ENCODE measurements at places on chromosomes 7 and 10.
A peak's percentile ranks its signal among the peaks of the same experiment; 100 is the strongest.

GRCh38 chr10:13631594-13631993 lies 44.8 kb downstream of the PRPF18 start:
- DNase-seq = no peak

DNA sequence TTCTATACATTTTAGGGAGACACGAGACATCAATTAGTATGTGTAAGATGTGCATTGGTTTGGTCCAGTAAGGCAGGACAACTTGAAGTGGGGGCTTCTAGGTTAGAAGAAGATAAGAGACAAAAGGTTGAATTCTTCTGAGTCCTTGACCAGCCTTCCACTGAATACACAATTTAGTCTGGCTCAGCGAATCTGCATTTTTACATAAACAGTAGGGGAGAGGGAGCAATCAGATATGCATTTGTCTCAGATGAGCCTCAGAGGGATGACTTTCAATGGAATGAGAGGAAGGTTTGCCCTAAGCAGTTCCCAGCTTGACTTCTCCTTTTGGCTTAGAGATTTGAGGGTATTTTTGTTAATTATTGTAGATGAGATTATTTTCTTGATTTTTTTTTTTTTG lies 20.0 kb upstream of the C10orf90 start:
- DNase-seq = no peak

DNA sequence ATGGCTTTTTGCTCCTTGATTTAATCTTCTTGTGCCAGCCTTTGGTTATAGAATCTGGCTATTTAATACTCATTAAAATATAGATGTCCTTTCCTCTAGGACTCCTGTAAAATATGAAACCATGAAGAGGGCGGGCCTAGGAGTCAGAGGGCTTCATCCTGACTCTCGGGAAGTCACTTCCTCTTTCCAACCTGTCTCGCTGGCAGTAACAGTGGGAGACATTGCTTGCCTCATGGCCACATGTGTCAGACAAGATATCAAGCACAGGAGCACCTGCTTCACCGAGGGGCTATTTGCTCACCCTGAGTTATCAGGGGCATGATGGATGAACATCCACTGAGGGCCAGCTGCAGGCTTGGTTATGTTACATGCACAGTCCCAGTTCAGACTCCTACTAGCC lies 31.0 kb downstream of the SLIT1 start:
- no peak for DNase-seq

DNA sequence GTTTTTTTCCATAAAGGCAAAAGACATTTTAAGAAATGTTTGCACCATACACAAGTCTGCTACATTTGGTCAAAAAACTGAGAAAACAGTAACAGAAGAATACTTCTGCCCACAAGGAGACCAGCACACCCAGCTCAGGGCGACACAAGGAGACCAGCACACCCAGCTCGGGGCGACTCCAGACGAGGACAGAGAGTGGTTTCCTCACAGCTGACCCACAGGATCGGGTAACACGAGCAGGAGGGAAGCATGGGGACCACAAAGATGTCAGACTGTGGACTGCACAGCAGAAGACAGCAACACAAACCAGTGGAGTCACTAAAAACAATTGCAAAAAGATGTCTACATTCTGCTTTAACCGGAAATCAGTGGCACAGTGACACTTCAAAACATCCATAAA lies 237.6 kb downstream of the DIP2C start:
- DNase-seq = no peak

DNA sequence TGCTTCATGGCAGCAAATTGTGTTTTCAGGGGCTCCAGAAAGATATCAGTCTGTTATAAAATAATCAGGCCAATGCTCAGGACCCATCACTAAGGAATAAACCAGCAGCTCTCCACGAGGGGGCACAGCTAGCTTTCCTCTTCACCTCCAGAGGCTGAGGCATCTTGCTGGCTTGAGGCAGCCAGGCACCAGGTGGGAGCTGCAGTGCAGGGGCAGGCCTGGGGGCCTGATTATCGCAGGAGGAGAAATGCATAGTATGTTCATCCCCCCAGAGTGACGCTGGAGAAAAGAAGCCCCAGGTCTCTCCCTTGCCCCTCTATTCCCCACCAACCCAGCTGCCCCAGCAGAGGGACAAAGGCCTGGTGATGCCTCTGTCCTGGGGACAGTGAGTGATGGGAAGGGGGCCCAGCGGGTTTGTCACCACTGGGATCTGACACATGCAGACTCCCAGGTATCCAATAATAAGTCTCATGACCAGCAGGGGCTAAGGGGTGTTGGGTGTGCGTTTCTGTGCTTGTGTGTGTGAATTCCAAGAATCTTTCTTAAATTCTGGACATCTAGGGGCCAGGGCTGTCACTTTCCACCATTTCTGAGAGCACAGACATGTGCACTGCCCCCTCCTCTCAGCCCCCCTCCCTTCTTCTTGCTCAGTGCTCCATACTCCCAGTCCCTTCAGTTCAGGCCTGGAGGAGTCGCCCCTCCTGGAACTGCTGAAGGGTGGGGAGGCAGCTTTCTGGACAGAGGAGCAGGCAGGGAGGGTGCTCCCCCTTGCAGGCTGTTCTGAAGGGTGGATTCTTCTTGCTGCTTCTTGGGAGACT lies 128.1 kb upstream of the FAM20C start:
- DNase-seq = peak; percentile 70

- no peak for DNase-seq
These were observed 31.7 kb upstream of the SEMA3C start for GRCh38 chr7:80950550-80950967.

- no peak for DNase-seq
These were observed 55.3 kb downstream of the KIF5B start for GRCh38 chr10:32000937-32001336.

- no peak for DNase-seq
These were observed 80.8 kb downstream of the DNAJB9 start for GRCh38 chr7:108650467-108650866.

DNA sequence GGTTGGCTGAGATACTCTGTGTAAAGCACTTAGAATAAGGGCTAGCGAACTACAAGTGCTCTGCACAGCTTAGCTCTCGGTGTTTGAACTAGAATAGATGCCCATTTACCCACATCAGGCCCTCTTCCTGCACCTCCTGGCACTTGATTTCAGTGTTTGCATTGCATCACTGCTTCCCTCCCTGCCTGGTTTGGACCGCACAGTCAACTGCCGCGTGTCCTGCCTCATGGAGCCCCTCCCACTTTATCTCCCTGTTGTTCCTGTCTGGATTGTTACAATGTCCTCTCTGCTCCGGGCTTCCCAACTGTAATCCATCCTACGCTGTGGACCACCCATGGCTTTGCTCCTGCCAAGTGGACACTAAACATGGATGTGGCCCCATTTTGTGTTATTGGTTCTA lies 2.3 kb downstream of the FAM107B start:
- no peak for DNase-seq

DNA sequence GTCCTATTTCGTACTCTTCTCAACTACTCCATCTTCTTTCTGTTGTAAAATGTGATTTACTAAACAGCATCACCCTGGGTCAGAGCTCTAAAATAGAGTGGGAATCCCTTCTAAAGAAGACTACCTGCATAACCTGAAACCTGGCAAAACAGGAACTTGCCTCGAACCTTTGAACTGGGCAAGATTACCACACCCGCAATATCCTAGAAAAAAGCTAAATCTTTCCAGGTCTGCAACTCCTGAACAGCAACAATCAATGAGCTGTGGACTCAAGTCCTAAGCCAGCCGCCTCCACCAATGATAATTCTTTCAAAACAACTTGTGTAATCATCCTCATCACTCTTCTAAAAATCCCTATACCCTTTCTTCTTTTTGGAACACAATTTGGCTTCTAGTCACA lies 824.2 kb upstream of the COBL start:
- DNase-seq = no peak

DNA sequence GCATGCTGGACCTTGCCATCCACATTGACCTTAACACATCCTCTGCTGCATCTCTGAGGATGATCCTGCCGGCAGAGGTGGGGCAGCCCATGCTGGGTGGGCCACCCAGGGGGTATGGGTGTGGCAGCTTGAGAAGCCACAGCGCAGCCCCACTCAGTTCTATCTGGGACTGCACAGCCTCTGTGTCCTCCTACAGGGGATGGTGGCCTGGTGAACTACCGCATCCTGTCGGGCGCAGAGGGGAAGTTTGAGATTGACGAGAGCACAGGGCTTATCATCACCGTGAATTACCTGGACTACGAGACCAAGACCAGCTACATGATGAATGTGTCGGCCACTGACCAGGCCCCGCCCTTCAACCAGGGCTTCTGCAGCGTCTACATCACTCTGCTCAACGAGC lies 12.2 kb upstream of the C10orf105 start:
- no peak for DNase-seq

- no peak for DNase-seq
These were observed 599.0 kb downstream of the SORCS1 start for GRCh38 chr10:106565546-106565945.

DNA sequence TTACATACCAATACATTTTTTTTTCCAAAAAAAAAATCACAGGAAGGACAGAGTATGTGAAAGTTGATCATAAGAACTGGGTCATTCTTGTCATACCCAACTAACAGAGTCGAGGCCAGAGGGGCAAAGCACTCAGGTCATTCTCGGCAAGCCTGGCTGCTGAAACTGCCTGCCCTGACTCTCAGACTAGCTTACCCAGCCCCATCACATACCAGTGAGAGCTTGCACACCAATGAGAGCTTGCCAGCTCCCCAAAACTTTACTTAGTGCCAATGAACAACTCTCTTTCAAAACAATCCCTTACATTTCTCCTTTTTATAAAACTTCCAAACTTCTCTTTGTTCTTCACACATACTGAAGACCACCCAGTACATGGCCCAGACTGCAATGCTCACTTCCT lies 48.9 kb downstream of the VOPP1 start:
- DNase-seq = no peak

- DNase-seq = no peak
These were observed 1.7 kb downstream of the OPALIN start for GRCh38 chr10:96357038-96357620.

DNA sequence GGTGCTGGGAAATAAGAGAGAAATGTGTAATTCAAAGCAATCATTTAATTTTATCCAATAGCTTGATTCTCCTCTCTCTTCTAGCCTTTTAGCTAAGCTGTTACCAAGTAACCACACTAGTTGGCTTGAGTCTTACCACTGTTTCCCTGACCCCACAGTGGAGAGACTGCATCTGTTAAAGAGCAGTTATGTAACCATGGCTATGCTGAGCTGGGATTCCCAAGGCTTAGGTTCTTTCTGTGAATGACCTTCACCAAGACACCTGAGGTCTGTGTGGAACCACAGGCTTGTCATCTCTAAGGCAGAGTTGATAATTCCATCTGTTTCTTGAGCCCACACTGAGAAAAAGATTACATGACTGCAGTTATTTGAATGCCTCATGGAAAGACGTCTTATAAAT lies 47.7 kb upstream of the ATRNL1 start:
- no peak for DNase-seq

GRCh38 chr10:55160655-55161283 lies 359.7 kb upstream of the PCDH15 start:
- DNase-seq = no peak

- DNase-seq = peak; percentile 13
These were observed 9.8 kb downstream of the LFNG start for GRCh38 chr7:2529161-2530070.

- DNase-seq = peak; percentile 88
These were observed 45.9 kb upstream of the EMX2 start for GRCh38 chr10:117496616-117497028.

DNA sequence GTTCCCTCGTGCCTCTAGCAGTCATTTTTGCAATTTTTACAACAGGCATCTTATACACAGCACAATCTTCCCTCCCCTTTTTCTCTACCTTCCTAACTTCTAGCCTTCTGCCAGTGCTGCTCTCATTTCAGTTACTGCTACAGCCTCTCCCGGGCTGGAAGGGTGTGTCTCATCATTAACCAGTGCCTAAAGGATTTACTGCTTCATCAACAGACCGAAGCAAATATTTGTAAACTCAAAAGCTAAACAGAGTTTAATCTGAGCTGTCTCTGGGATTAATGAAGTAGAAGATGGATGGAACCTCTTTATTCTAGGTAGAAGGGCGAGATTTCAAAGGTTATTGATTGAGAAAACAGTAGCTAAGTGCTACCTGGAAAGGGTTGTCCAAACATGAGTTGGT lies 94.3 kb downstream of the PRPF18 start:
- DNase-seq = no peak

- DNase-seq = no peak
These were observed 312.5 kb downstream of the SUGCT start for GRCh38 chr7:40447345-40447744.

GRCh38 chr10:67022099-67022498 lies 96.3 kb downstream of the LRRTM3 start:
- no peak for DNase-seq

DNA sequence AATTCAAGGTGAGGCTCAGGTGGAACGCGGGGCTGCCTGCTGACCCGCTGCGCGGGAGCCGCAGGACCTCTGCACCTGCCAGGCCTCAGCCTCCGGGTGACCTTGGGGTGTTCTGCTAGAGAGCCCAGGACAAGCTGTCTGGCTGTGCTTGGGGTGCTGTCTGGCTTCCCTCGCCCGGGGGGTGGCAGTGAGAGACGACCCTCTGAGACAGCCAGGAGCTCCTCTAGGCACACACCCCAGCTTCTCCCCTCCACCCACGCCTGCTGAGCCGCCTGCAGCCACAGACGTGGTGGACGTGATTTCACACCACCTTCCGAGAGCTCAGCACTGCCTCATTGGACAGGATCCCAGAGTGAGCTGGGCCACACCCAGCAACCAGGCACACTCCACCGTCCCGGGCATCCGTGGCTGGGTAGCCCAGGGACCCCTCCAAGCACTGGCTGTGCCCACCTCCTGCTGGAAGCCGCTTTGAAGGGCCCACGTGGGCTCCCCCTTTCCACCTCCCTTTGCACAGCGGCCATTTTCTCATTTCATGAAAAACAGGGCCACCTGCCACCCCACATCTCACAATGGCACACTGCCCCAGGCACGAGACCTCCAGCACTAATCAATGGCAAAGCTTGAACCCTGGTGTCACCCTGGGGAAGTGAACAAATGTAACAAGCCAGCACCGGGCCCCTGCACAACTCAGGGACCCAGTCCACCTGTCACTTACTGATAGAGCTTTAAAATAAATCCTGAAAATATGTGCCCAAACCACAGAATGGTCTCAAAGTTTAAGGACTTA lies 35.0 kb downstream of the ZFAND2A start:
- no peak for DNase-seq

DNA sequence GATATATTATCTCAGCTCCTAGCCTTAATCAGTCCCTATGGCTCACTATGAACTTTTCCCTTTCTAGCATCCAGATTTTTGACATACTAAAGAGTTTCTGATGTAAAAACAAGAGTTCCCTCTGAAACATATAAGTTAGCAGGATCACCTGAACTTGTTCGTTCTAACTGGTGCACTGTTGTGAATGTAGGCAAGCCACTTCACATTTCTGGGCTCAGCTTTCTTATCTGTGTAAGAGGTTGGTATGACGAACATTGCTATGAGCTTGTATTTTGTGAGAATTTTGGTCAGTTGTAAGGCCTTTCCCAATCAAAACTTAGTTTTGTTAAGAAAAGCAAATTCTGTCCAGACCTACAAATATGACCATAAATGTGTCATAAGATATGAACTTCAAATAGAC lies 46.1 kb downstream of the MAGI2 start:
- DNase-seq = no peak
